ENCODE measurements at places on chromosomes 5 and 9. TPM values are rescaled to one million over a fixed set of nuclear protein-coding genes. Genes with fewer than 3 reads are reported as not detected.

Gene PTGES2
- 80.3 TPM for total RNA-seq

Gene SPINK6
- total RNA-seq = 0.52 TPM

Gene PCDHB12
- 0.99 TPM for total RNA-seq

Gene C5orf58
- not detected for total RNA-seq

Gene CTXN3
- not detected for total RNA-seq

Gene DNAJC25
- 12.0 TPM for total RNA-seq

Gene PROB1
- total RNA-seq = 1.5 TPM

Gene PTBP3
- total RNA-seq = 79.9 TPM

DNA sequence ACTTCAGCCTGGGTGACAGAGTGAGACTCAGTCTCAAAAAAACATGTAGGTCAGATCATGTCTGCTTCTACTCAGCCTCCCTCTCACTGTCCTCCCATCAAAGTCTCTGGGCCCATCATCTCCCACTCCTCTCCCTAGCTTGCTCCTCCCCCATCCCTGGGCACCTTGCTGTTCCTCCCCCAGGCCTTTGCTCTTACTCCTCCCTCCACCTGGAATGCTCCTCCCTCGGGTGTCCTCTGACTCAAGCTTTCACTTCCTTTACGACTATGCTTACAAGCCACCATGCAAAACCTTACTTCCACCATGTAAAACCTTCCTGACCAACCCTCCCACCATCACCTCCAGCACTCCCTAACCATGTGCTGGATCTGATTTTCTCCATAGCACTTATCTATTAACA is 51.5 kb downstream of the MTMR12 start:
- DNase-seq = no peak

GRCh38 chr9:108003526-108003925 is 514.0 kb upstream of the KLF4 start:
- DNase-seq = no peak

- no peak for DNase-seq
These were observed 2.5 kb upstream of the CDK9 start for GRCh38 chr9:127783111-127784008.

DNA sequence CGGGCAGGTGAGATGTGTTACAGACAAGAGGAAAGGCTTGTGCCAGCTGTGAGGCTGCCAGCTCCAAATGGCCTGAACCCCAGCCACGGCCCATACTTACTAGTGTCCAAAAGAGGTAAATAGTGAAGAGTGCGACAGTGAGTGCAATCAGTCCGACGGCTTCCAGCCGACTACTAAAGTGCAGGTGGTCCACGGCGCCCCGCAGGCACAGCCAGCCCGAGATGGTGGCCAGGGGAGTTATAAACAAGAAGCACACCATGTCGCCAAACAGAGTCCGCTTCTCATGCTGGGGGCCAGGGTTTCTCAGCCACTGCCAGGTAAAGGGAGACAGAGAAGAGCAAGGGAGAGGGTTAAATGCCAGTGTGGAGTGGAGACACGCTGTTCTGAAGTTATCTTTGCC is 101.1 kb downstream of the LMNB1 start:
- no peak for DNase-seq

DNA sequence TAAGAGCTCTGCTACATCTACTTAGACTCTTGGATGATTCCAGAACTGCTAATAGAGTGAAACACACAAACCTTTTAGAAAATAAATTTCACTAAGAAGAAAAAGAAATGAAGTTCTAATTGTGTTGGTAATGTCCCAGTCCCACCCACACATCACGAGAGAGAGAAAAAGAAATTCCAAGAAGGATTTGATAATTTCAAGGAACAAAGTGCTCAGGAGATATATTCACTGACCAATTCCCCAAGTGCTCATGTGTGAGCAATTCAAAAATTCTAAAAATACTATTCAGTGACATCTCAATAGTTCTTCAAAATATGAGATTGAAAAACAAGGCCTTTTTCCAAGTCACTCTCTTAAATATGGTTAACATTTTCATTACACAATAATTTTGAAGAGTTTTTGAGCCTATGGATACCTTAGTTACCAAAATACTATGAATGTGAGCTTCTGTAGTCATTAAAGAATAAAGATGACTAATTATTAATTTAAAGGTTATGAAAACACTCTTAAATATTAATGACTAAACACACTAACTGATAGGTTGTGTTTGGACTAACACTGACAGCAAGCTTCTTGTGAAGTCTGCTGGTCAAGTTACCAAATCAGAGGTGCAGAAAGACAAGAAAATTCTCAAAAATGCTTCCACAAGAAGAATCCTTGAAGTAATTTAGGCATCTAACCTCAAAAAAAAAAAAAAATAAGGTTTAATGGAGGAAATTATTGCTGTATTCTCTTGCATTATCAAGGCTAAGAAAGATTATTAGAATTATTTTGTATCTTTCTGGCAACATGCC is 245.3 kb downstream of the PDE4D start:
- DNase-seq = no peak

DNA sequence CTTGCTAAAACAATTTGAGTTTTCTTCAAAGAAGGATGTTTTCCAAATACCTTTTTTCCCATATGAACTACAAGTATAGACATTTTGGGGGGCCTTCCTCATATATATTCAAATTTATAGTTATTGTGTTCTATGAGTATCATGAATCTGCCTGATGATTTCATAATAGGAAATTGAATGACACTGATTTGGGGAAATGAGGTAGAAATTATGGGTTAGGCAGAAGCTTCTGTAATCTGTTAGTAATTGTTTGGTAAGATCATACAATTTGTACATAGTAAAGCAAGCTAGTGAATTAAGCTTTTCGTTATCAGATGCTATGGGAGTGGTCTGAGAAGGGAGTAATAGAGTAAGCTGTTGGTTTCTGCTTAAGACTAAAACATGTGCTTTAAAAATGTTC is 98.0 kb downstream of the TRIO start:
- DNase-seq = no peak

DNA sequence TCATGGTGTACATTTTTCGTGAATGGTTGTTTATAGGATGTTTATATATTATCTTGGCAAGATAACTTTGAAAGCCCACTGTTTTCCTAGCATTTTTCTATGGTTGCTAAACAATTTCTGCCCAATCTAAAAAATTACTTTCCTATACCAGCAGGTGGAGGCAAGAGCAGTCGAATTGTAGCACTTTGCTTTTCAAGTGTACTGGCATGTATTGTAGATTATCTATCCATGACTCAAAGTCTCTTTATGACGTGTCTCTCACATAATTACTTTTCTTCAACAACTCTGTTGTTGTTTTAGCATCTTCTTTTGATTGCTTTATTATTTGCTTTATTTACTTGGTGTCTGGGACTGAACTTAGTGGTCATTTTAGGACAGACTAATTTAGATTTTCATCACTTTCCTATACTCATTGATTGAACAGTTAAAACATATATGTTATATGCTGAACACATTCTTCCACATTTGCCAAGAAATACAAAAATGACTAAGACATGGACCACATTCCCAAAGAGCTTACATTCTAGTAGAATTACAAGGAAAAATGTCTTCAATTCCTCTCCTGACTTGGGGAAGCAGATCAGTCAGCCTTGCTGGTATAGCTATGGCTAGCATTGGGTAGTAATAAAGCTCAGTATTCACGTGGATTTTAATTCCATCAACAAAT is 20.7 kb downstream of the NLN start:
- peak; percentile 52 for DNase-seq

DNA sequence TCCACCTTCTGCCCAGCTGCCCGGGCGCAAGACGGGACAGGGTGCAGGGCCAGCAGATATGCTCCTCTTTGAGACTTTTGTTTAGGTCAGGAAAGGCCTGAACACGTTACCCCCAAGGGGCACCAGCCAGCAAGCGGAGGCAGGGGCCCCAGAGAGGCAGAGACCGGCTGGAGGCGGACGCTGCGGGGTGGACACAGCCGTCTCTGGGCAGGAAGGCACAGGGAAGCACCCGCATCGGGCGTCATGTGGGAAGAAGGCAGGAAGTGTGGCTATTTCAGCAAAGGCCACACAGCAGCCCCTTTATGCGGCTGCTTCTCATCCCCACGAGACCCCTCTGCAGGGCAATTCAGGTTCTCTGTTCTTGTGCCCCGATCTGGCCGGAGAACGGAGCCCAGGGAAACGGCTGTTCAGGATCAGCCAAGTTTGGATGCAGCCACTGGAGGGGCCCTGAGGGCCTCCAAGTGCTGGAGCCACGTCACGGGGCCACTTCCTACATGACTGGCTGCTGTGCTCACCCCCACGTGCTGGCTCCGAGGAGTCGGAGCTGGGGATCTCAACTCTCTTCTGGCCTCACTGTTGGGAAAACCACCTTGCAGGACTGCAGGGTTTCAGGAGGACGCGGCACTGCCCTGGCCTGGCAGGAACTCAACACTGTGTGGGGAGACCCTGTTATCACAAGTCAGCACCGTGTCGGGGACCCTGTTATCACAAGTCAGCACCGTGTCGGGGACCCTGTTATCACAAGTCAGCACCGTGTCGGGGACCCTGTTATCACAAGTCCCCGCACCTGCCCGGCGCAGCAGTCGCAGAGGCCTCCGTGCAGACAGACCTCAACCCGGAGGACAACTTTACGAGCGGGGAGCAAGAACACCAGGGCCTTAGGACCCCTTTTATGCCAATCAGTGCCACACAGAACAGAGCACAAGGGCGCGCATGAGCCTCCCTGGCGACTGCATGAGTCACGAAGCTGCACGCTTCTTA is 44.4 kb downstream of the SLC12A7 start:
- no peak for DNase-seq

GRCh38 chr5:175214152-175214551 is 229.8 kb downstream of the DRD1 start:
- DNase-seq = no peak

GRCh38 chr5:132313961-132314432 is 19.8 kb downstream of the SLC22A4 start:
- DNase-seq = no peak

- DNase-seq = no peak
These were observed 274.1 kb upstream of the TMEM161B start for GRCh38 chr5:88542786-88543185.
